Left colon (tissue), 2 donors: ENCODE measurements at places on chromosomes 12 and 14.

GRCh38 chr14:73771848-73772638, 57.9 kb upstream of the PNMA1 start:
- peak; percentile 80 for DNase-seq

DNA sequence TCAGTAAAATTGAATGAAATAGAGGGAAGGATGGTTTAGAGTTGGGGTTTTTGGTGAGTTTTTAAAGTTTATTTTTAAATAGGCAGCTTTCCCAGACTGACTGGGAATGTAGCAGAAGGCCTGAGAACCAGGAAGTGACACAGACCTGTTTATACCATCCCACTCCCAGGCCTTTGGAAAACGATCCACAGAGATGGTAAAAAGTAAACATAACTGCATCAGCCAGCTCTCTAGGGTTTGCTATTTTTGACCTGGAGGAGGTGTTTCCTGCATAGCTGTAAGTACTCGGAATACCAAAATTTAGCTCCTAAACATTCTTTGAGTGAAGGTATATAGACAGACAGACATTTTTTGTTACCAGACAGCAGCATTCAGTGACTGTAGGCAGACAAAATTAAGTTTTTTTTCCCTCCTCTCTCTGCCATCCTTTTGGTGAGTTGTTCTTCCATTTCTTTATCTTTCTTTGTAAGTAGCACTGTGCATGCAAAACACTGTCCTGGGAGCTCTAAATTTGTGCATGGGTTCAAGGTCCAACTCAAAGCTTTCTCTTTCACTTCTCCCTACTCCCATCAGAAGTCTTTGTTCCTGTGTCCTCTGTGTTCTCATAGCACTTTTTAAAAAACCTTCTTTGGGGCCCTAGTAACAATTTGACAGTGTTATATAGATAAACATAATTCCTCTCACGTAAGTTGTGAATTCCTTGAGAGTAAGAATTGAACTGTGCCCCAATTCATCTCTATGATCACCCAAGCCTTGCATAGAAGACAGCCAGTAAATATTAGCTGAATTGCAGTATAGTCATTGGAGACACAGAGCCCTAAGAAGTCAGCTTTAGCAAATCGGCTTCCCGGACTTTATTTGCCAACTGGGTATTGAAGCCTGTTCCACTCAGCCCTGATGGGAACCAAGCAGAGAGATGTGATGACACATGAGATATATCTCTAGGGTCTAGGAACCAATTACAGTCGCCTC, 37.4 kb downstream of the SUSD6 start:
- no peak for DNase-seq

DNA sequence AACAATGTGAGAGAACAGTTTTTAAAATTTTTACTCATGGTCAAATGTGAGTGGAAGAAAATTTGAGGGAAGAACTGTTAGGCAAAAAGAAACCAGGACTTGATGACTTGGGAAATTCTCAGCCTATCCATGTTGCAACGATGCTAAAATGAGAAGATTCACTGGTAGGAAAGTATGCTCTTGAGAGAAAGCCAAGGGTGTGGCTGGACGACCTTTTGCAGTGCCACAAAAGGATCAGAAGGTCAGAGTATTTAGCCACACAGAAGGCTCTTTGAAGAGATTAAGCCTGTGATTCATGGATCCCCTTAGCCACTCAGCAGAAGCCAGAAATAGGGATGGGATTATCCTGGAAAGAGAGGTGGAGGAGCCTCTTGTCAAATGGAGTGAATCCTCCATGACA, 336.8 kb downstream of the LRIG3 start:
- DNase-seq: no peak

- DNase-seq: no peak
Observed at GRCh38 chr12:64194333-64195149, 27.6 kb downstream of the KICS2 start.

DNA sequence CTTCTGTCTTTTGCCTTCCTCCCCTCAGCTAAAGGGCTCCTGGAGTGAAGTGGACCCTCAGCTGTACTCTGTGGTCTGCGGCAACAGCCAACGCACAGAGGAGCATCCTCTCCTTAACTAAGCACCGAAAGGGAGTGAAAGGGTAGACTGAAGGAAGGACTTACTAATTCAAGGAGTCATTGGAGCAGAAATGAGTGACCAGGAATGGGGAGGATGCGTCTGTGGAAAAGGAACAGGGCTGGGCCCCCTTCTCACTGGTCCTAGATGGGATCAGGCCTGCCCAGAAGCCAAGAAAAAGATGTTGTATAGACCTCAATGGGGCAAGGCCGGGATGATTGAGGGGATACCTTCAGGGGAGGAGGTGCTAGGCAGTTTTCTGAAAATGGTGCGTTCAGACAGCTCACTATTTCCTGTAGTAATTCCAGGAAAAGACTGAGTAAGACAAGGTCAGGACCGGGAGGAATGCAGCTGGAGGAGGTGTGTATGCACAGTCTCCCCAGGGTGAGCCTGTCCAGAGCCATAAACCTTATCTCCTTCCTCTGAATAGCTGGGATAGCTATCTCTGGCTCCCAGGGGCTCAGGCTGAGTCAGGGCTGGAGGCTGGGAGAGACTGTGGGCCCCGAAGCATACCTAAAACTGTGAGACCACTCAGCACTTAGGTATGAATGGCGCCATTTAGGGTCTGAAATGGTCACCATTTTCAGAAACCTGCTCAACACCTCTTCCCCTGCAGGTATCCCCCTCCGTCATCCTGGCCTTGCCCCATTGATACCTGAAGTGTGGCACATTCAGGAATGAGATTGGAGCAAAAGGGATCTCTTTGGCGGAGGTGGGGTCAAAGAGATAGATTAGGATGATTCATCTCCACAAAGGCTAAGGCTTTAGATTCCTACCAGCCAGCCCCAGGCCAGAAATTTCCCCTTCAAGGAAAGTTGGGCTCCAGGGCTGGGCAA, 20.2 kb upstream of the KRT8 start:
- DNase-seq: no peak

DNA sequence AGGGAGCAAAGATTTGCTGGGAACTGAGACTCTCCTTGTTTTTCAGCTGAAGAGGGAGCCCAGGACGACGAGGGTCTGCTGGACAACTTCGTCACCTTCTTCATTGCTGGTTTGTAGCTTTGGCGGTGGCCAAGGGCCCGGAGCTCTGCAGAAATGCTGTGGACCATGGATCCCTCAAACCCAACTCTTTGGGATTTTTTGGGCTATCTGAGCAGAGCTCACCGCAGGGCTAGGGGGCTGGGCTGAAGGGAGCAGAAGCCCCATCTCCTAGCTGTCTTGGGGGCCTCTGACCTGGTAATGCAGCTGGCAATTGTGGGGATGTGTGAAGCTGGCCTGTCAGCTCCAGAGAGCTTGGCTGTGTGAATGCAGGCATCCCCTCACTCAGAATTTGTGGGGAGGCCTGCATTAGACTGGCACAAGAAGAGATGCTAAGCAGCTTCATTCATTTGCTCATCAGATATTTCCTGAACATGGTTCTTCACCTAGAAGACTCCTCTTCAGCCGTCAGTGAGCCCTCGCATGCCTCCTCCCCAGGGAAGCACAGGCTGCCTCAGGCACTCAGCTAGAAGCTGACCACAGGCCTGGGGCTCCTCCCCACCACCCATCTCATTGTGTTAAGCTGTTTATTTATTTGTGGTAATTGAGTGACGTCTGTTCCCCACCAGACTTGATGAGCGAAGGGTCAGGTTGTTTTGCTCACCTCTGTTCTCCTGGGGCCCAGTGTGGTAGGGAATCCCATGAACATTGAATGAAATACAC, 32.2 kb downstream of the CYP46A1 start:
- no peak for DNase-seq

GRCh38 chr12:127293507-127294310, 973.3 kb upstream of the TMEM132C start:
- DNase-seq: peak; percentile 59

- no peak for DNase-seq
Observed at GRCh38 chr12:96112733-96113132, 77.3 kb upstream of the LTA4H start.

DNA sequence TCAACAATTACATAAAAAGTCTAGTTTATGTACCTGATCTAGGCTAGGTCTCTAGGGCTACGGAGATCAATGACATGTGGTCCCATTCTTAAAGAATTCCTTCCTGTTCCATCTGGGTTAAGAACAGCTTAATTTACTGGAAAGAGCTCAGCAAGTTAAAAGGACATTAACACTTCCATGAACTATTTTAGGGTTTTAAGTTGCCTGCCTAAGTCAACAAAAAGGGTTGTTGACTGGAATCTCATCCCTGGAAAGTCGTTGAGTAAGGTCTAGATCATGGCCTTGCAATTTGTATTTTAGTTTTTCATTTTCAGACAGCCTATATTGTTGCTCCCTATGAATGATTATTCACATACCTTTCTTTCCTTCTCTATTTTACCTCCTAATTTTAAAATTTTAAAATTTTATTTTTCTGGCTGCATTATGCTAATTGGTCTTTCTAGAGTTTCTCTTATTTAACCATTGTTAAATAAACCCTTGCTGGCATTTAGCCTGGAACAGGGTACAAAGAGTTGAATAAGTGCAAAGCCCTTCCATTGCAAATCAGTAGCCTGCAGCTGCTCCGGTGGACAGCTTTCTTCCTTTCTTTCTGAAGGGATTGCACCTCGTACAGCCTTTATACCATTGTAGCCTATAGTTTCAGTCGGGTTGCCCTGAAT, 66.3 kb downstream of the VRK1 start:
- DNase-seq: no peak

DNA sequence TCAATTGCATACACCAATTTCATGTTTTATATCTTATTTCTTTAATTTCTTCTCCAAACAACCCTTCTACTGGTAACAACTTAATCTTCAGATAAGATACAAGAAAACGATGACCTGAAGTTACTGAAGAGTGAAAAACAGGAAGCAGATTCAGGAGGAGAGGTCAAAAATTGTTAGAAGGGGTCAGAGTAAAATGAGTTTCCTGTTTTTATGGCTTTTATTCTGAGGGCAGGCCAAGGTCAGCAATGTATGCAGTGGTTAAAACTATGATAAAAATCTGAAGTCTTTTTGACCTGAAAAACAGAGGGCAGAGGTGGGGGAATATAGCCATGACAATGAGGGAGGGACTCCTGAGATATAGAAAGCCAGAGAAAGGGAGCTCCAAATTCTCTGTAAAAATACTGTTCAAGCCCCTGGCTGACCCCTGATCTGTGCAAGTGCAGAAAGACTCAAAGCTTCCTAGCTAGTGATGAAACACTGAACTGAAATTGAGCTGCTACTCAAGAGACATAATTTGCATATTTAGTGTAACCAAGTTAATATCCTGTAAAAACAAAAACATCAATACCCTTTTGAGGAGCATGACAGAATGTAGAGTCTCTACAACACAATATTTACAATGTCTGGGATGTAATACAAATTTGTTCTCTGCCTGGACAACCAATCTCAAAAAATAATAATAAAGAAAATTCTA, 514.3 kb upstream of the SEL1L start:
- DNase-seq: no peak

- peak; percentile 42 for DNase-seq
Observed at GRCh38 chr12:107912421-107913004, 138.0 kb downstream of the ASCL4 start.

DNA sequence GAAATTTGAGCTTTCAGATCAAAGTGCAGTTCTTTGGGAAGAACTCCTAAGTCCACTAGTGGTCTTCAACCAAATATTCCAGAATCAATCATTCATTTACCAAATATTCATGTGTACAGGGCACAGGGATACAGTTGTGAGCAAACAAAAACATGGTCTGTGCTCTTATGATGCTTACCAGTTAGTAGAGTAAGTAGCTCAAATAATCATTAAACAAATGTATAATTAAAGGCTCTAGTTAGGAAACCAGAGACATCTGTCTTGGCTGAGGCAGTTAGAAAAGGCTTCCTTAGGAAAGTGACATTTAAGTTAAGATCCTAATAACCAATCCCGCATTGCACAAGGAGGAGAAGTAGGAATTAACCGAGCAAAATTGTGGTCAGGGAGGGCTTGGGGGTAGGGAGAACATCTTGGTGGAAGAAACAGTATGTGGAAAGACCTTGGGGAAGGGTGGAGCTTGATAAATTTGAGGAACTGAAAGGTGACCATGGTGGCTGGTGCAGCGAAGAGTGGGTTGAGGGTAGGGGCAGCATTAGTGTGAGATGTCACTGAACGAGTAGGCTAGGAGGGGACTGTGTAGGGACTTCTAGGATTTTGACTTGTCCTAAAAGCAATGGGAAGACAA, 40.0 kb downstream of the PEBP1 start:
- no peak for DNase-seq

DNA sequence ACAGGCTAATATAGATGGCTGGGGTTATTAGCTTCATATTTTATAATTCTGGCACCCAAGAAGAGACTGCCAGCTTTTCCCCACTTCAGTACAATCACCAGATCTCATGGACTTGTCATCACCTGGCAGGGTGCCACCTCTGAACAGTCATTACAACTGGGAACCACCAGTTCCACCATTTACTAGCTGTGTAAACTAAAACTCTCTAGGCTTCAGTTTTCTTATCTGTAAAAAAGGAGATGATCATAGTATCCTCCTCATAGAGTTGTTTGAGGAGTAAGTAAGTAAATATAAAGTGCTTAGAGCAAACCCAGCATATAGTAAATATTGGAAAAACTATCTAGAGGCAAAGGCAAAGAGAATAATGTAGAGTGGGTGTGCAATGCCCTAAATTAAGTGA, 19.3 kb downstream of the CPNE8 start:
- DNase-seq: peak; percentile 92

GRCh38 chr12:132404951-132405741, 75.8 kb upstream of the GALNT9 start:
- DNase-seq: no peak

DNA sequence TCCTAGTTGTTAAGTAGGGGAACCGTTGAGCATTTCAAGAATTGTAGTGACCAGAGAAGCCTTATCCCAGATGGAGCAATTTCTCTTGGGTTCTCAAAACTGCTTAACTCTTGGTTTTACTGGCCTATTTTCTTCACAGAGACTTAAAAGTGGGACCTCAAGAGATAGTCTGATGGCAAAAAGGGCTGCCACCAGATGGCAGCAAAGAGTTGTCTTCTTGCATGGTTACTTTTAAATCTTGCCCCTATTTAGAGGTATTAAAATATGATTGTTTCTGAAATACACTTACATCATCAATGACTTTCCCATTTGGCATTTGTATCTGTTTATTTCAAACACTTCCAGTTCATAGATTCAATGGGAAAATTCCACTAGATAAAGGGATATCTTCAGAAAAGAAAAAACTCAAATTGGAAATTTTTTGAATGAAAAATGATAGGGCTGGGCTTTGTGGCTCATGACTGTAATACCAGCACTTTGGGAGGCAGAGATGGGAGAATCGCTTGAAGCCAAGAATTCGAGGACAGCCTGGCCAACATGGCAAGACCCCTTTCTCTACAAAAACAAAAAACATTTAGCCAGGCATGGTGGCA, 69.9 kb upstream of the CNTN1 start:
- no peak for DNase-seq

- DNase-seq: no peak
Observed at GRCh38 chr12:131380965-131381705, 329.8 kb upstream of the SFSWAP start.

DNA sequence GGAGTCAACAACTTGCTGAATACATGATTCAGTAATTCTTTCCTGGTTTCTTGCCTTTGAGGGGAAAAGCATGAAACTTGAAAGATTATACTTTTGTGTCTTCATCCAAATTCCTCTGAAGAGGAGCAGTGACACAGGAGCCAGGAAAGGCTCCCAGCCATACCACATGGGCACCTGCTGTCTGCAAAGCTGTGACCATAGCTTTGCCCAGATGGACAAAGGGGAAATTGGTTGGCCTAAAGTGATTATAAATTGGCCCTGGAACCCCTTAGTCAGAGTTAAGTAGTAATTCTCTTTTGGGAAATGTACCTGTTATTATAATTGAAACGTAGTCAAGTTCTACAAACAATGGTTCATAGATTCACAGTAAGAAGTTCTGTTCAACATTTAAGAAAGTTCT, 44.3 kb upstream of the DCN start:
- DNase-seq: no peak
